ENCODE measurements at places on chromosomes 6 and 20.

DNA sequence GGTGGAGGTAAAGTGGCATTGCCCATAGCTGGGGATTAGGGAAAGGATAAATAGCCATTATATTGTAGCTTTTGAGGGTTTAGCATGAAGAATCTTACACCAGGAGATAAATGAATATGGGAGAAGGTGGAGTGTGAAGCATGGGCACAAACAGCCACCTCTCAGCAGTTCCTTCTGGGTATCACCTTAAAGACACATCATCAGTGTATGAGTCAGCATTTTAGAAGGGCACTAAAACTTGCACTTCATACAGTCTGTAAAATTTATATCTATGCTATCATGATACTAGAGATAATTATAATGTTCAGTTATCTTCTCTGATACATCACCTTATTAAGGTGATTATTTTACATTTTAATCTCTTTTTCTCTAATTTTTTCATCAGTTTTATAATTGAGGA is 25.3 kb downstream of the SLC35A1 start:
- no peak for DNase-seq

- DNase-seq, result no peak
Observed at GRCh38 chr6:69422475-69422874, 374.3 kb downstream of the LMBRD1 start.

DNA sequence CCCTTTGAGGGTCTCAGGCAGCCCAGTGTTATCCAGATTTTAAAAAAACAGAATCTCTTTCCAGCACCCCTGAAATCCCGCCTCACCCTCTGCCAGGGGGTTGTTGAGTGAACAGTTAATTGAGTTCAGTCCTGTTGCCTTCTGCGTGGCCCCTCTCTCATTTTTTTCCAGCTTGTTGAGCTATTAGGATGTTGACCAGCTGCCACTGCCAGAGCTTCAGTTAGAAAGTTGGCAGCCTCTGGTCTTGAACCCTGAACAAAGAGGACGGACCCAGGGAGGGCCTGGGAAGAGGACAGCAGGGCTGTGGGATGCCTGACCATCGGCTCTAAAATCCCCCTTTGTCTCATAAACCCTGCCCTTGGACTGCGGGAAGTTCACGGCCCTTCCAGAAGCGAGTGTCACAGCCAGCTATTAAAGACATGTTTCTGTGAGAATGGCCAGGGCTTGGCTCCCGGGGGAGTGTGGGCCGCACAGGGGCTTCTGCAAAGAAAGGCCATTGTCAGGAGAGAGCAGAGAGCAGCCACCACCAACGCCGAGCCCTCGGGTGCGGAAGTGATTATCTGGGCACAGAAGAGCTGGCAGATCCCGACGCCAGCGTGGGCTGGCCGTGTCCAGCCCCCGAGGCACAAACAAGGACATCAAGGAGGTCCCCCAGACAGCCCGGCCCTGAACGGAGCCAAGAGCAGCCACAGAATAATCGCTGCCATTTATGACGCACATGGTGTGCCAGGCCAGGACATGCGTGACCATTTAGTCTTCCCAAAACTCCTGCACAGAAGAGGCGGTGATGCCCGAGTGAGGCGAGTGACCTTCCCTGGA is 189.0 kb downstream of the ANKRD60 start:
- peak; percentile 60 for DNase-seq

DNA sequence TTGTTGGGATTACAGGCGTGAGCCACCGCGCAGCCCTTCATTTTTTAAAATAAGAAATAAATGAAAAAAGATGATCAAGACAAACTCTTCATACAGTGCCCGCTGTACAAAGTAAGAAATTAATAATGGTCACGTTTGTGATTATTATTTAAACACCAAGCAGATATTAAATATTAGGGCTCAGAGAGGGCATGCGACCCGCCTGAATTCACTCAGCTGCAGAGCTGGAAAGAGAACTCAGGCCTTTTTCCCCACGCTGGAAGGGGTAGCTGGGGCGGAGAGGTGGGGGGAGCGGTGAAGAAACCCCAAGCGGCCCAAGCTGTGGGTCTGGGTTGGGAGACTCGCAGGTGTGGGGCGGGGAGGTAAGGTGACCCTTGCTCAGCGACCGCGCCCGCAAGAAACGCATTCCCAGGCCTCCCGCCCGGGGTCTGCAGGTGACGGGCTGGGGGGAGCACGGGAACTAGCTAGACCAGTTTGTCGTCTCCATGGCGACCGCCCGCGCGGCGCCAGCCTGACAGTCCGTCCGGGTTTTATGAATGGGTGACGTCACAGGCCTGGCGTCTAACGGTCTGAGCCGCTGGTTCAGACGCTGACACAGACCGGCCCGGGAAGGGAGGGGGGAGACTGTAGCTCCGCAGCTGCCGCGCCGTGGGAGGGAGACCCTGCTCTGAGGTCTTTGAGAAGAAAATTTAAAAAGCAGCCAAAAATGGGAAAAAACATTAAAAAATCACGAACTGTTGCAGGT is 1.1 kb upstream of the ID1 start:
- peak; percentile 89 for DNase-seq
